RPMI7951 (cell line): ENCODE measurements at places on chromosomes 7 and 10.

DNA sequence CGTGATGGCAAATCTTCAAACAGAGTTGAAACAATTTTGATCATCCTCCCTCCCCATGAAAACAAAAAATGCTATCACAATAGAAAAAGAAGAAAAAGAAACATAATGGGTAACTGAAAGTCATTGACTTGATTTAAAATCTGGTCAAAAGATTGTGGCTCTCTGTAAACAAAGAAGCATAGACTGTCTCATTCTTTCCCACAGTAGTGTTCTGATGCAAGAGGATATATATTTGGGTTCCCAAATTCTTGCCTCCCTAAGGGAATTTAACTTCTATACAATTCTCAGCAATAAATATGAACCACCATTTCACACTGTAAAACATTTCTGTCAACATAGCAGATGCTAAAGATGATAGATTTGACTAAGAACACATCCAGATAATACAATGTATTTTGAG, 32.8 kb upstream of the MEOX2 start:
- no peak for DNase-seq

DNA sequence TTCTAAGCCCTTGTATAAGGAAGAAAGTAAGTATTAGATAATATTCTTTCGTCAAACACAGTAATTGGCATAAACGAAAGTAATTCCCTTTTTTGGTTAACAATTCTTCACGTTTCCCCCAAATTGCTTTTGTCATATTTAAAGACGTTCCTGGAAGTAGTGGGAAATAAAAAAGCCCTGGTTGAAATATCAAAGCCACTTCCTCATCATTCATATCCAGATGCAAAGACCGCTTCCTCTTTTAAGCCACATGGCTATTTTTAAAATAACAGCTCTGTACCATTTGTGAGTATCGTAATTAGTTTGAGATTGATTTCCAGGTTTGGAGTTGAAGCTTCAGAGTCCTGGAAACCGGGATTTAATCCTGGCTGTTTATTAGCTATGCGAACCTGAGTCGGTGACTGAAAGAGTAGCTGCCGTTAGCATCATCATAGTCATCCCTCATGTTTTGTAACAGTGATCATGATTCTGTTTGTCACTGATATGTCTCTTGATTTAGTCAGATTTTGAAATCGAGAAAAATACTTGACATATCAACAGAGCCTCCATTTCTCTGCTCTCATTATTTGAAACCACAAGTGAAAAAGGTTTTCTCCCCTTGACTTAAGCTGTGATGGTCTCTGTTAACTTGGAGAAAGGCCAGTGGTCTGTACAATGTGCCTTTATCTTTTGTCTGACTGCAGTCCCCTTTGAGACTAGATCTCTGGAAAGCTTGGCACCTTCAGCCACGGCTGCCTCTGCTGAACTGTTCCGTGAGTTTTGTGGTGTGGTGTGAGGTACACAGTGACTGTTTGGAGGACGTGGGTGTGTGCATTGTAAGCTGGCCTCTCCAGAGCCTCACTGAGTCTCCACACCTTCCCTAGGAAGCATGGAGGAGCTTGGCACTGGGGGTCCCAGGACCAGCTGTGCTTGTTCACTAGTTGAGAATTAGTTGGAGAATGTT, 18.1 kb downstream of the OPTN start:
- DNase-seq = no peak

- DNase-seq = no peak
These were observed 72.6 kb upstream of the TOMM7 start for GRCh38 chr7:22895140-22895827.

- no peak for DNase-seq
These were observed 553.5 kb upstream of the C7orf33 start for GRCh38 chr7:148037044-148037443.

- DNase-seq = no peak
These were observed 28.6 kb downstream of the FRA10AC1 start for GRCh38 chr10:93673791-93674190.

- DNase-seq = no peak
These were observed 313.0 kb downstream of the WDR37 start for GRCh38 chr10:1369197-1369596.
